ENCODE measurements at places on chromosomes 1 and 21.

DNA sequence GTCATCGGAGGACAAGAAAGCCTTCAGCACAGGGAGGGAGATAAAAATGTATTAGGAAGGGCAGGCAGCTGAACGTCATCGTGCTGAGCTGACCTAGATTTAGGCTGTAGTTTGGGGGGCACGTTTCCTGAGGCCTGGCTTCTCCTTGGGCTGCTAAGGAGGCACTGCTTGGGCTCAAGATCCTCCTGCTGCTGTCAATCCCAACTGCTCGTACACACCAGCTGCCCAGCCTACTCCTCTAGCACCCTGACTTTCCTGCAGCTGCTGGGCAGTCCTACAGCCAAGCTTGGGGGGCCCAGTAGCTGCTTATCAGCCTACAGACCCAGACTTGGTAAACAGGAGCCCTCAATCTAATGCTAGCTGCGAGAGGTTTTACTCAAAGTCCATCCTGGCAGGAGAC is 6.2 kb downstream of the TMEM35B start:
- no peak for DNase-seq

DNA sequence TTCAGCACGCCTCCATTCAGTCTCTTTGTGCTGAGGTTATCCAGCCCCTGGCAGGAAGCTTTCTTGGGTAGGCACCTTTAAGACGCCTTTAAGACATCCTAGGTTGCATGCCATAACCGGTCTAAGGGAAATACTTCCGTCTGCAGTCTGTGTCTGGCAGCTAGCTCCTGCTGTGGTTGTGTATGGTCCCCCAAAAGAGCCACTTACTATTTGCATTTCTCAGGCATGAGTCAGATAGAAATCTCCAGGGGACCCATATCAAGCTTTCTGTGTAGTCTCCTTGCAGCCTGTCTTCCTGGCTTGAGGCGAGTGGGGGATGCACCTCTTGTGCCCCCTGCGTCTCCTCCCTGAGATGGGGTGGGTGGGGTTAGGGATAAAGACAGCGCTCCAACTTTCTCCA is 10.0 kb upstream of the RYR2 start:
- no peak for DNase-seq

GRCh38 chr21:41045534-41046268 is 122.3 kb upstream of the BACE2 start:
- DNase-seq = no peak

GRCh38 chr1:44408212-44408582 is 3.1 kb downstream of the RNF220 start:
- no peak for DNase-seq

DNA sequence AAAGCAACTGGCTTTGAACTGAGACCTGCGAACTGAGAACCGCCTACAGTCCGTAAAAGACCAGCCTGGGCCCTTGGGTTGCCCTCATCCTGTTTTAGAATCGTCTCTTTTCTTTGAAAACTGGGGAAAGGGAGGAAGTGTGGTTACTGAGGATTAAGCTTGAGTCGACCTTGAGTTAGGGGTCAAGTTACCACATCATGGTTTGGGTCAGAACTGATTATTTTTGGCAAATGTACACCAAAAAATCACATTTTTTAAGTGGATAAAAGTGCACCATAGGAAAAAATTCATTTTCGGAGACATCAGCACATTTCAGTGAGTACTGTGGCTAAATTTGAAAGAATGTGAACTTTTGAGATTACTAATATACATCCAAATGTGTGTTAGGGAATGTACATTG is 76.9 kb upstream of the KAZN start:
- DNase-seq = no peak

GRCh38 chr1:175599212-175599705 is 144.1 kb downstream of the TNR start:
- DNase-seq = no peak

Data from stimulated activated CD8-positive, alpha-beta memory T cell treated with anti-CD3 and anti-CD28 coated beads, Interleukin-2, amount 100 ng/mL, for 1 hour (primary cell).